ENCODE measurements at places on chromosomes 6 and 20. TPM values are rescaled to one million over a fixed set of nuclear protein-coding genes. Genes with fewer than 3 reads are reported as not detected.

GRCh38 chr6:158765499-158766068, 53.6 kb downstream of the EZR start:
- DNase-seq, result peak; percentile 21

DNA sequence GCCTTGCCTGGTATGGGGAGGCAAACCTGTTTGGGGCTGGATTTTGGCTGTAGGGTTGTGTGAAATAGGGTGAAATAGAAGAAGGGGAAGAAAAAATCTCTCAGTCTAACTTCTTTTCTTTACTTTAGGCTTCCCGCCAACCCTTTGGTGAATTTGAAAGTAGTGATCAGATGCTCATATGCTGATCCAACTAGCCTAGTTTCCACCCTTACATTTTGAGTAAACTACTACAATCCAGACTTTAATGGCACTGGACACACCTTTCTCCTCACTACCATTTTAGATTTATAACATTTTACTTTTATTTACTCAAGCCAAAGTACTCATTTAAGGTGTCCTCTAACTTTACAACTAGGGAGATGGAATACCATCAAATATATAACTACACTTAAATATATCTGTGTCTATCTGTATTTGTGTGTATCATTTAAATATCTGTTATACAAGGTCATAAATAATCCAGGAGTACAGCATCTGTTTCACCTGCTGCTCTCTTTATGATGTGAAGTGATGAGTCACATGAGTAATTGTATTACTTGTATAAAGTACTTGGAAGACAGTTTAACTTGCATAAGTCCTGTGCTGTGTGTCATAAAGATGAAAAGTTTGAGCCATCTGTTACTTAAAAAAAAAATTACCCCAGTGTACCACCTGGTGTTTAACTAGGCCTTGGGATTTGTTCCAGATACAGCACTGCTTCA, 172.1 kb downstream of the CDKAL1 start:
- no peak for DNase-seq

- DNase-seq, result no peak
Observed at GRCh38 chr20:9021699-9022098, 47.2 kb upstream of the PLCB4 start.

DNA sequence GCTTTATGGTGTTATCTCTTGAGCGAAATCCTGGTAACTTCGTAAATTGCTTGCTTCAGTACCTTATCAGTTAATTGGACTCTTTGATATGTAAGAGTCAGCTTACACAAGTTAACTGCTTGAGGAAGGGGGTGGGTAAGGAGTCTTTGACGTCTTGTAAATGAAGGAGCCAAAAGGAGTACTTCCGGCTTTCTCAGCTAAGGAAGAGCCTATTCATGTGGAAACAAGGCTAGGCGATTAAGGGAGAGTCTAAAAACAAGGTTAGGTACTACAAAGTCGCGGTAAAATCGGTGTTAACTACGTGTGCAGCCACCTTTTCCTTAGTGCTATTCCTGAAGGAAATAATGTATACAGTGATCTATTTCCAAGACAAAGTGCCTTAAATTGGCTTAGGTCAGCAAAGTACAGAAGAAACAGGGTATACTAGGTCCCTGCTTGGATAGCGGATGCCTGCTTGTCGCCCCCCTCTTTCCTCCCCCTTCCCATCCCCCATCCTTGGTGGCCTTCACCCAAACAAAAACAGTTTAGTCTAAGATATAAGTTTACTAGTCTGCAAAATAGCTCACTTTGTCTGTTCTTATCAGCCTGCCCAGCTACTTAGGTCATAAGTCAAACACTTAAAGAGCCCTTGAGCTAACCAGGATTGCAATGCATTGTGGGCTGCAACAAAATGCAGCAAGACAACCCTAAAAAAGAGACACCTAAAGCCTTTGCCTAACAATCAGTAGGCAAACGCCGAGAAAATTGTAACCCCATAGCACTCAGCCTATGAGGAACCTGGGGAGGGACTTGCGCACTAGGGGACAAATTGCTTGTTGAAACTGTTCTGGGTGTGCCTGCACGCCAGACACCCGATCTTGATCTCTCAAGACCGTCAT, 147.3 kb downstream of the TRIM27 start:
- no peak for DNase-seq

DNA sequence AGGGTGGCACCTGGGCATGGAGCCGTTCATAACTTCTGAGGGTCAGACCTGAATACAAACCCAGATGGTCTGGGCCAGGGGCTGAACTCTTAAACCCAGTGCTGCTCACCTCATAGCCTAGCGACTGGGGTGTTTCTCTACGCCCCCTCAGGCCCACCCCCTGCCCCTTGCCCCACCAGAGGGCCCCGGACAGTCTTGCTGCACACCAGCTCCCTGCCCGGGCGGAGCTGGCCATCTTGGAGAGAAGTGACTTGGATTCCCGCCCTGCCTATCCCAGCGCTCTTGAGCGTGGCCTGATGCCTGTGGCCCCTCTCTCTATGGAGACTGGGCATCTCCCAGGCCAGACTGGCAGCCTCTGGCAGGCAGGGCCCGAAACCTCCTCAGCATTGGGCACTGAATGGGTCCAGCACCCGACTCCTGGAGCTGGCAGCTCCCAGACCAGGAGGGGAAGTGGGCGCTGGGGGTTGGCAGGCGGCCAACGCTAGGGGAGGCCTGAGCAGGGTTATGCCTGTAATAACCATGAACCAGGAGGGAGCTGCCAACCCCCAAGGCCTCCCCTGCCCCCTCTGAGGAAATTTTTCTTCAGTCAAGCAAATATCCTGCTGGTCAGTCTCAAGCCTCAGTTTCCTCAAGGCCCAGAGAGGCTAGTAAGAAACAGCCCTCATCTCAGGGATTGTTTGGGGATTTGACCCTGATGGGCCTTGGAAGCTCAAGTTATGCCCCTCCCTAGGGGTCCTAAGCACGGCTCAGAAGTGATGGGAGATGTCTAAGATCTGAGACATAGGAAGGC, 169.5 kb downstream of the VEGFA start:
- peak; percentile 59 for DNase-seq

DNA sequence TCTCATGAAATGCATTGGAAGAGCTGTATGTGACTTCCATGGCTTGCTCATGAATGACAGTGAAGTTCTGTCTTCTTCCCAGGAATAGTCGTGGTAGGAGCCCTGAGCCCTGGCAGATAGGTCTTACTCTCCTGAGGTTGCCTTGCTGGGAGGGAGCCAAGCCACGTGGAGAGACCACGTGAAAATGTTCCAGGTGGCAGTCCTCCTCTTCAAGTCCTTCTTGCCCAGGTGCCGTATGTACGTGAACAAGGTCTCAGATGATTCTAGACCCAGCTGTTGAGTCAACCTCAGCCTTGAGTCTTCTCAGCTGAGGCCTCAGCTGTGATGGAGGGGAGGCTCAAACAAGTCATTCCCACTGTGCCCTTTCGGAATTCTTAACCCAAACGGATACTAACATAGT, 192.4 kb upstream of the PRDM1 start:
- no peak for DNase-seq

DNA sequence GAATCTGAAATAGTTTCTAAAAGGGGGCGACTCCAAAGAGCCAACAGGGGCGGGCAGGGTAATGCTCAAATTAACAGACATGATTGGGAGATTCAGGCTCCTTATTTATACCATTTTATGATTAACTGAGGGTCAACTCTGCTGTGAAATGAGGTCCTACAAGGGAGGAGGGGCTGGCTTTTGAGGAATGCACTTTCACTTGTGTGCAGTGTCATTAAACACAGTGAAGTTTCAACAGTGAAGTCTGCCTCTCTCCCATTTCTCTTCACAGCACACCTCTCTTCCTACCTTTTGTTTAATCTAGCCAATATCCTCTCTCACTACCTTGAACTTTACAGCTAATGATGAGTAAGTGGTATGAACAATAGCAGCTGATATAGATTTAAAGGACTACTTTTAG, 557.3 kb upstream of the CITED2 start:
- DNase-seq, result no peak

- no peak for DNase-seq
Observed at GRCh38 chr20:41177636-41178035, 40.3 kb downstream of the PLCG1 start.

DNA sequence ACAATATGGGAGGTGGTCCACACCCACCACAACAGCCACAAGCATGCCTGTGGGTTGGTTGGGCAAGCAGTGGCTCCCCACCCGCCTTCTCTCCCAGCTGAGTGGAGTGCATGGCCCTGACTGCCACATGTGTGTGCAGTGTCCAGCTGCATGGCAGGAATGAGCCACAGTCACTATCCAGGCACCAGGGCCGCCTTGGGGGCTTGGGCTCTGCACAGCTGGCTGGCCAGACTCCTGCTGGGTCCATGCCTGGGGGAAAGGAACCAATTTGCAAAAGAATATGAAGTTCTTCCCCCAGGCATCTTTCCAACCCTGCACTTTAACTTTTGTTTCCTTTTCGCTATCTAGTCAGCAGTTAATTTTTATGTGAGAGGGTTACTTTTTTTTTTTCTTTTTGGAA, 11.6 kb upstream of the ASCC3 start:
- DNase-seq, result no peak

DNA sequence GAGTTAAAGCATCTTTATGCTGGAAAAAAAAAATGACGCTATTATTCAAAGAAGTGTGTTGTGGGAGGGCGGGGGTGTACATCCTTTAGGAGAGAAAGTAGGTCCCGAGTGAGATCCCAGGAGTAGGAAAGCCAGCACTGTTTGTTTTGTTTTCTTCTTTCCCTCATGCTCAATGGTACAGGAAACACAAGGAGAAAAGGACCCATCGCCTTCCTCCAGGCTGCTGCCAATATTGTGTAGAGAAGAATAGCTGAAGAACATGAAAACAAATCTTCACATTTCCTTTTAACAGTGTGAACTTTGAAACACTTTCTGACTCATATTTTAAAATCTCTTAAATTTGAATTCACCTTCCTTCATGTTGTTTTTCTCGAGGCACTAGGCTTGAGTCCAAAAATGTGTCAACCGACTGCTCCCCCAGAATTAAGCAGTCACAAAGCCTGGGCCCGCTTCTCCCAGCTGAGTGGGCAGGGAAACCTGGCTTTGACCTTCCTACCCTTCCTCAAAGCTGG, 22.3 kb downstream of the PPP1R16B start:
- no peak for DNase-seq

DNA sequence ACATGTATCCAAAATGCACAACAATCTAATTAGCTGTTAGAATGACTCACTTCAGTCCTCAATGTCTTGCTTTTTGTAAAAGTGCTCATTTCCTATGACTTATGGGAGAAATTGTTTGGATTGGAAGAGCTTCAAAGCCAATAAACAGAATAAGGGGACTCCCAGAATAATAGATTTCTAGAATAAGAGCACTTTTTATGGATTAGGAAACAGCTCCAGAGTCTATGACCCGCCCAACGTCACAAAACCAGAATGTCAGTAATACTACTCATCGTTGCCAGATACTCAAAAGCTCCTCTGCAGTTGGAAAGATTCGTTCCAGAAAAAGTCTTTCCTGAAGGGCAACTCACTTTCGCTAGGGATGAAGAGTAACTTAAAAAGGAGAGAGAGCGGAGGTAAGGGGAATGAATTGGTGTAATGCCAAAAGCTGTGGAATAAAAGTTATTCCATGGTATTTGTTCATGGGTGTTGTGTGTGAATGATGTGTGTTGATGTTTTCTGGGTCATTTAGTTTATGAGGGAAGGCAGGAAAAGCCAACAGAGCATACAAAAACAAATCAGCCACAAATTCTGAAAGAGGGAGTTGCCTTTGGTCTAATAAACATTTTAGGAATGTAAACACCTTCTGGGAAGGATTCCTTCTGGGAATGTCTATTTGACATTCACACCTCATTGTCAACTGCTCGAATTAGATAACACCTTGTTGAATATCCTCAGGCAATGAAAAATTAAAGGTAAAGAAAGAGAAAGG, 64.6 kb downstream of the SYNE1 start:
- DNase-seq, result no peak

GRCh38 chr20:47740121-47740861, 45.0 kb downstream of the SULF2 start:
- DNase-seq, result no peak

DNA sequence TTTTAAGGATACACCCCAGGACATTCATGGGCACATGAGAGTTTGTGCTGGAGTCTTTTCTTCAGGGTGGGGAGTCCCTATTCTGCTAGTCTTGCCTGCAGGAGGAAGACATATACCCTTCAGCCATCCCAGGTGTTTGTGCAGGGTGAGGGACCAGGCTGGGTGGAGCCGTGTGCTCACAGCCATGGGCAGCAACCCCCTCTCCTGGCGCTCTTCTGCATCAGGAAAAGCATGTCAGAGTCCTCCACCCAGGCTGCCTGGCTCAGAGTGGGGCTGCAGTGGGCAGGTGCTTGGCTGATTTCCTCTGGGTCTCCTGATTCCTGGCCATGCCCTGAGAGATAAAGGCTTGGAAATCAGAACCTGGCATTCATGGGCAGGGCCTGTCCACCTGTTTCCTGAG, 22.7 kb upstream of the MLN start:
- DNase-seq, result no peak

GRCh38 chr6:36594816-36595643, 868 bp downstream of the SRSF3 start:
- peak; percentile 84 for DNase-seq

DNA sequence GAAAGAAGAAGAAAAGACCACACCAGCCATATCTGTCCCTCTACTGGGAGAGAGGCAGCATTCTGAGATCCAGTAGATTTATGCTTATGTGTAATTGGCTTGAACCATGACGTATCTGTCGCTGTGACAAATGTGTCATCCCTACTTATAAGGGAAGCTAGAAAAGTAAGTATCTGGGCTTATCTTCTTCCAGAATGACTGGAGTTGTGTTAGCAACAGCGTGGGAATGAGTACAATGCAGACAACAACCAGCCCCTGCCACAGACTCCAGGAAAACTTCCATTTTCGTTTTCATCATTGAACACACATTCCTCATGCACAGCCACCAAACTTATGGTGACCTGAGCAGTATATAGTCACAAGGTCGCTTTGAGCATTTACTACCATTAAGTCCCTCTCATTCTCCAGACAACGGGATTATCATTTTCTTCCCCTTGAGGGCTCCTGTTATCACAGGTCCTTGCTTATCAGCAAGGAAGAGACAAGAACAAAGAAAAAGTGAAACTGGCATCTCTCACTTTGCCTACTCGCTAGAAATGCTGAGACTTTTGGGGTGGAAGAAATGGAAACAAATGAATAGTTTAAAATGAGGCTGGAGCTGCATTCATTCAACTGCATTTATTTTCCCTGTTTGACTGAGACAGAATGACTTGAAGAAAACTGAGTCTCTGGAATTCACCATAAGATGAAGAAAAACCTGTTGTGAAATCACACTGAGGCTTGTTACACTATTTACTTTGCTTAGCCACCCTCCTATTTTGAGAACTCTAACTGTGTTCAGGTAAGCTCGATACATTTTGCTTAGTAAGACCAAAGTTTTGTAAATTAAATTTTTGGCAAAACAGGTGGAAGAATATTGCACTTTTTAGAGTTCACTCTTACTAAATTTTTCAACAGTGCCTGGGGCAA, 149.3 kb upstream of the FOXQ1 start:
- DNase-seq, result no peak

DNA sequence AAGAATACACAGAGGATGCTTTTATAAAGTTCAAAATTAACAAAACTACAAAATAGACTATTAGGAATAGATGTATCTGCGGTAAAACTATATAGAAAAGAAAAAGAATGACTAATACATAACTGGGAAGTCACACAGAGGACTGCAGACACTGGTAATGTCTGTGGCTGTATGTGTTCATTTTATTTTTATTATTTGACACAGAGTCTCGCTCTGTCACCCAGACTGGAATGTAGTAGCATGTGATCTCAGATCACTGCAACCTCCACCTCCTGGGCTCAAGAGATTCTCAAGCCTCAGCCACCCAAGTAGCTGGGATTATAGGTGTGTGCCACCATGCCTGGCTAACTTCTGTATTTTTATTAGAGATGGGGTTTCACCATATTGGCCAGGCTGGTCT, 38.9 kb downstream of the ESF1 start:
- DNase-seq, result no peak

The LRRC73 gene
- total RNA-seq, result 1.1 TPM

The NR2E1 gene
- not detected for total RNA-seq

The CST2 gene
- not detected for total RNA-seq

The CDC5L gene
- total RNA-seq, result 19.0 TPM

The IL17F gene
- not detected for total RNA-seq
